Activated CD4-positive, alpha-beta T cell treated with anti-CD3 and anti-CD28 coated beads, Interleukin-2, amount 10 ng/mL, durations not matched to agents 24 days and 14 days (primary cell): ENCODE measurements at places on chromosomes 4 and X.

- H3K27me3 ChIP-seq, result peaks cover 3% of the 10 kb centered on the region
- H3K27ac ChIP-seq, result no peak overlapping the region
- DNase-seq, result no peak
- no peaks in the 10 kb centered on the region for H3K36me3 ChIP-seq
- H3K4me3 ChIP-seq, result no peak overlapping the region
Measured at GRCh38 chrX:112852851-112853250, 12.2 kb upstream of the AMOT start.

- no peak for DNase-seq
- no peaks in the 10 kb centered on the region for H3K27me3 ChIP-seq
- H3K4me3 ChIP-seq, result no peak overlapping the region
- H3K27ac ChIP-seq, result no peak overlapping the region
Measured at GRCh38 chrX:1412551-1413161, 20.7 kb upstream of the SLC25A6 start.

DNA sequence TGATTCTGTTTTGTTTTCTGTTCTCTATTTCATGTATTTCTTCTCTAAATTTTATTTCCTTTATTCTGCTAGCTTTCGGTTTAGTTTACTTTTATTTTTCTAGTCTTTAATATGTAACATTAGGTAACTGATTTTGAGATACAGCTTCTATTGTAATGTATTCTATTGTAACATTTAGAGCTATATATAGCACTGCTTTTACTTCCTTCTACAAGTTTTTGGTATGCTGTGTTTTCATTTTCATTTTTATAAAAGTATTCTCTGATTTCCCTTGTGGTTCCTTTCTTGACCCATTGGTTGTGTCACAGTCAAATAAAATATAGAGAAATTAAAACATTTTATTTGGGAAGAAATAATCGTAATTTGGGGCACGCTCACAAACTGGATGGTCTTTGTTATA lies 13.9 kb upstream of the CT47A1 start:
- no peak for DNase-seq
- no peaks in the 10 kb centered on the region for H3K4me1 ChIP-seq
- H3K27ac ChIP-seq, result no peak overlapping the region

DNA sequence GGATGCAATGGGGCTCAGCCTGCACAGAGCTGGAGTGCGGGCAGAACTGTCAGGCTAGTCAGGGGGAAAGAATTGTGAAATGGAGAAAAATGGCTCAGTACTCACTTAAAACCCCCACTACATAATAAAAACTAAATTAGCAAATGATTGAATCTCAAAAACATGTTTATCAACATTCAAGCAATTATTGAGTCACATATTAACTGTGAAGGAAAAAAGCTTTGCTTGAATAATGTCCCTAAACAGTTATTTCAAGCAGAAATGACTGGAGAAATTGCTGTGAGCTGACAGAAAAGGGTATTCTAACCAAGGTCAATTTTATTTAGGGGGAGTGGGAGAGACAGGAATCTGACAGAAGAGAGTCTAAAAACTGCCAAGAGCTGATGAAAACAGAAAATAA lies 37.4 kb downstream of the GPC3 start:
- H3K27me3 ChIP-seq, result peaks cover 3% of the 10 kb centered on the region
- no peaks in the 10 kb centered on the region for H3K36me3 ChIP-seq
- H3K4me1 ChIP-seq, result no peaks in the 10 kb centered on the region
- H3K27ac ChIP-seq, result no peak overlapping the region

GRCh38 chrX:16797358-16797757 lies 11.1 kb downstream of the TXLNG start:
- no peaks in the 10 kb centered on the region for H3K27me3 ChIP-seq
- no peak overlapping the region for H3K4me3 ChIP-seq
- DNase-seq, result no peak
- H3K36me3 ChIP-seq, result peaks cover 24% of the 10 kb centered on the region
- H3K27ac ChIP-seq, result no peak overlapping the region

DNA sequence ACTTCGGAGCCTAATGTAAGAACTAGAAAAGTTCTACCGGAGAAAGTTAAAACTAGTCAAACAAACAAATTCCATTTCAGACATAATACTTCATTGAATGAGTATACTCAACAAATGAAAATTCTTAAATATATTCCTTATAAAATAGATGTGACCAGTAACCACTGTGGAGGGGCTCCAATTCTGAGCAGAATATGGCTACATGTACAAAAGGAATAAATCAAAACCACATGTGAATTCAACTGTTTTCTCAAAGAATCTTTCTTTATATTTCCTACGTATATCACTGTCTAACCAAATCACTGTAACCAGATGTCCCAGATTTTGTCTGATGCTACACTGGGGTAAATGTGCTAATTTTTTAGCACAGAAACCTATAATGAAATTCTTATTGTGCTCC lies 49.0 kb downstream of the HTN1 start:
- no peak for DNase-seq
- H3K4me1 ChIP-seq, result no peaks in the 10 kb centered on the region
- no peak overlapping the region for H3K27ac ChIP-seq
- H3K4me3 ChIP-seq, result no peak overlapping the region
- H3K36me3 ChIP-seq, result no peaks in the 10 kb centered on the region
- H3K27me3 ChIP-seq, result no peaks in the 10 kb centered on the region

DNA sequence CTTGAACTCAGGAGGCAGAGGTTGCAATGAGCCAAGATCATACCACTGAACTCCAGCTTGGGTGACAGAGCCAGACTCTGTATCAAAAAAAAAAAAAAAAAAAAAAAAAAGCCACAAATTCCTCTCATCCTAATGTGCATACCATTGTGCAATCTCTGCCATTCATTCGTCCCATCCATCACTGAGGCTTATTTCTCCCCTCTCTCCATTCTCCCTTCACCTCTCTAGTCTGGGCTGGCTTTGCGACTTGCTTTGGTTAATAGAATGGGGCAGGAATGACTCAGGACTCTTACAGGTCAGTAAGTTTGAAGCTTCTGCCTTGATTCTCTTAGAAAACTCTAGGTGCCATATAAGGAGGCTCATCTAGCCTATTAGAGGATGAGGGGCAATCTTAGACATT lies 60.3 kb upstream of the DDX3X start:
- H3K36me3 ChIP-seq, result no peaks in the 10 kb centered on the region
- no peak for DNase-seq
- H3K27me3 ChIP-seq, result peaks cover 2% of the 10 kb centered on the region

DNA sequence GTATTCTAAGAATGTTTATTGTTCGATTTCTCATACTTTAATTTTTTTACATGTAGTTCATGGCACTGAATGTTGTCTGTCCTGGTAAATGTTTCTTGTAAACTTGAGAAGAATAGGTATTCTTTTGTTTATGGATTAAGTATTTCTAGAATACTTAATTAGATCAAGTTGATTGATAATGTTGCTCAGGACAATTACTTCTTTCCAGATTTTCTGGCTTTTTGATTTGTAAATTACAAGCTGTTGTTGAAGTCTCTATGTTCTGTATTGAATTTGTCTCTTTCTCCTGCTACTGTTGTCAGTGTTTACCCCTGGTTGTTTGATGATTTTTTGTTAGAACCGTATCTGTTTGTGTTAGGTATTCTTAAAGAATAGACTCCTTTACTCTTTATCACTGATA lies 1720.9 kb upstream of the AGA start:
- H3K4me3 ChIP-seq, result no peak overlapping the region
- DNase-seq, result no peak
- no peaks in the 10 kb centered on the region for H3K36me3 ChIP-seq

DNA sequence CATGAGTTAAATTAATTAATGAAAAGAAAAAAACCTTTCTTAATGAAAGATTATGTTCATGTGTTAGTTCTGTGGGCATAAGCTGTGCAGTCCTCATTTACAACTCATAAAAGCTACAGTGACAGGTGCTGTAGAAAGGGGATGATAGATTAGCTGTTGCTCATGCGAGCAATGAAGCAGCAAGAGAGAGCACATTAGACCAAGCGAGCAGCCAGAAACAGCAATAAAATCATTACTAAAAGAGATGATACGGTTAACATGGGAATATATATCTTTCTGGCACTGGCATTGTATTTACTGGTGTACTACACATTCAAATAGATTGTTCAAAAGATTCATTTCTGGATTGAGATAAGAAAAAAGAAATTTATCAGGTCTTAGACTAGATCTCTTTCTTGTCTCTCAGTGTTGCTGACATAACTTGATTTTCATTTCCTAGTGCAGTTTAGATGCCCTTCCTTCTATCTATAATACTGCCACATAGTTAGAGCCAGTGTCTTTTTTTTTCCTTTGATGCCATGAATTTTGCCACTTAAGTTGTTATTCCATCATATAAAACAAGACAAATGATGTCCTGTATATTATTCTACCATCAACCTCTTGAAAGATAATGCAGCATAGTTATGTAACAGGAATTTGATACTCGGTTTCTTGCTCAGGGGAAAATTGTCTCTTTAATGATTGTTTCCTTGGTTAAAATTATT lies 164.6 kb downstream of the BANK1 start:
- H3K27ac ChIP-seq, result no peak overlapping the region
- no peak overlapping the region for H3K4me3 ChIP-seq
- no peaks in the 10 kb centered on the region for H3K36me3 ChIP-seq
- DNase-seq, result no peak
- H3K27me3 ChIP-seq, result no peaks in the 10 kb centered on the region

- H3K4me3 ChIP-seq, result no peak overlapping the region
- H3K27me3 ChIP-seq, result no peaks in the 10 kb centered on the region
- peaks cover 11% of the 10 kb centered on the region for H3K36me3 ChIP-seq
- H3K27ac ChIP-seq, result no peak overlapping the region
Measured at GRCh38 chr4:87375719-87376291, 15.2 kb downstream of the HSD17B11 start.

GRCh38 chr4:26701786-26702227 lies 117.9 kb downstream of the TBC1D19 start:
- no peaks in the 10 kb centered on the region for H3K4me1 ChIP-seq
- H3K4me3 ChIP-seq, result no peak overlapping the region
- no peak overlapping the region for H3K27ac ChIP-seq
- no peaks in the 10 kb centered on the region for H3K27me3 ChIP-seq

DNA sequence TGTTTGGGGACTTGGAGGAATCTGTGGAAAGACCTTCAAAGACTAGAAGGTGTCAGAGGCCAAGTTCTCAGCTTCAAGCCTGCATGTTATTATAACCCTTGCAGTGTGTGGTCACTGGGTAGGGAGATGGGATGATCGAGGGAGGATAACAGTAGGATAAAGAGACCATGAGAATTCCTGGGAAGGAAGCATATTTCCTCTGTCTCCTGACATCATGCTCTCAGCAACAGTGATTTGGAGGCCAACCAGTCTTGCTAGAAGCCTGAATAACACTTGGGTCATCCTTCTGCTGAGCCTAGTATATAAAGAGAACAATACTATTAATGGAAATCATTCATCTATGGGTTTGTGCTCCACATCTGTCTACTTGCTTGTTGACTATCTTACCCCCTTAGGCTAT lies 40.9 kb upstream of the ANXA3 start:
- H3K4me1 ChIP-seq, result no peaks in the 10 kb centered on the region
- no peaks in the 10 kb centered on the region for H3K36me3 ChIP-seq
- DNase-seq, result no peak
- H3K27me3 ChIP-seq, result peaks cover 6% of the 10 kb centered on the region

- peaks cover 1% of the 10 kb centered on the region for H3K36me3 ChIP-seq
- DNase-seq, result no peak
- H3K4me3 ChIP-seq, result no peak overlapping the region
- peaks cover 5% of the 10 kb centered on the region for H3K4me1 ChIP-seq
- no peak overlapping the region for H3K27ac ChIP-seq
- no peaks in the 10 kb centered on the region for H3K27me3 ChIP-seq
Measured at GRCh38 chr4:147864607-147865006, 132.7 kb downstream of the ARHGAP10 start.

GRCh38 chr4:87026800-87027495 lies 92.1 kb downstream of the AFF1 start:
- H3K27me3 ChIP-seq, result no peaks in the 10 kb centered on the region
- DNase-seq, result no peak
- H3K27ac ChIP-seq, result no peak overlapping the region
- peaks cover 22% of the 10 kb centered on the region for H3K4me1 ChIP-seq
- peaks cover 2% of the 10 kb centered on the region for H3K36me3 ChIP-seq
- H3K4me3 ChIP-seq, result no peak overlapping the region

DNA sequence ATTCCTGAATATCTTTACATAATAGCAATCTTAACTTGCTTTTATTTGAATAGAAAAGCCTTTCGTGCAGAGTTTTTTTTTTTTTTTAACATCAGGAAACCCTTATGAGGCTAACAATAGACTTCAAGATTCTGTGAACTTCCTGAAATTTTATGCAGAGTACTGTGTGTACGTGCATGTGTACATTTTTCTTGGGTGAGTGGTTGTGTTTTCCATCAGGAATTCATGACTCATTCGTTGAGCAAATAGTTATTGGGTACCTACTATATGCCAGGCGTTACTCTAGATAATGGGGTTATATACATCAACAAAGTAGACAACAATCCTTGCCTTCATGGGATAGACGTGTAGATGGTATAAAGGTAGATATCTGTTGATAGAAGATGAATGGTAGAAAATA lies 59.1 kb downstream of the MRPL1 start:
- H3K27me3 ChIP-seq, result no peaks in the 10 kb centered on the region
- peaks cover 9% of the 10 kb centered on the region for H3K4me1 ChIP-seq
- DNase-seq, result no peak
- no peak overlapping the region for H3K27ac ChIP-seq
- no peak overlapping the region for H3K4me3 ChIP-seq
